Left renal pelvis (tissue), 4 donors: ENCODE measurements at places on chromosomes 12 and 14.

DNA sequence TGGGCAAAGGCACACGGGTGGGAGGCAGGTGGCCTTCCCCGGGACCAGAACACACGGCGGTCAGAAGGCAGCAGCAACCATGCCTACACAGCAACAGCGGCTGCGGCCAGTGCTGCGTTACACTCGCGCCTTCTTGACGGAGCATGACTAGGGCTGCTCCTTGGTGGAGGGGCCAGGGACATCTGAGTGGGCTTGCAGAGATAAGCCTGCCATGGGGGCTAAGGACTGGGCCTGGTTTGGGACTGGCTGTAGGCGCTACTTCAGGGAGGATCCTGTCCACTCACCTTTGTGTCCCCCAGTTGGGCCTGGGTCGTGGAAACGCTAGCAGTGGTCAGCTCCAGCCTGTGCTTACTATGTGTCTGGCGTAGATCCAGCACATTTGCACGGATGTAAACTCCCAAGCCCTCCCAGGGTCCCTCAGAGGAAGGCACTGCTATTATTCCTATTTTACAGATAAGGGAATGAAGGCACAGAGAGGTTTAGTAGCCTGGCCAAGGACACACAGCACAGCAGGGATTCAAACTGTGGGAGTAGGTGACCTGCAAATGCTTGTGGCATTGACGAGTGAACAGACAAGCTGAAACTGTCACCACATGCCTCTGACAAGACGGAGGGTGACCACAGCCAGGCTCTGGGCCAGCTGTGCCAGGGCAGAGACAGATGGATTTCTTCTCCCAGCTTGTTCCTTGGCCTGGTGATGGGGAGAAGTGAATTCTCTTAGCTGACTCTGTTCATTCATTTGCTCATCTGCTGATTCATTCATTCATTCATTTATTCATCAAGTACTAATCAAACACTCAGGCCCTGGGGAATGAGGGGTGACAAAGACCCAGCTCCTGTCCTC lies 31.9 kb upstream of the DLK1 start:
- DNase-seq, result no peak

DNA sequence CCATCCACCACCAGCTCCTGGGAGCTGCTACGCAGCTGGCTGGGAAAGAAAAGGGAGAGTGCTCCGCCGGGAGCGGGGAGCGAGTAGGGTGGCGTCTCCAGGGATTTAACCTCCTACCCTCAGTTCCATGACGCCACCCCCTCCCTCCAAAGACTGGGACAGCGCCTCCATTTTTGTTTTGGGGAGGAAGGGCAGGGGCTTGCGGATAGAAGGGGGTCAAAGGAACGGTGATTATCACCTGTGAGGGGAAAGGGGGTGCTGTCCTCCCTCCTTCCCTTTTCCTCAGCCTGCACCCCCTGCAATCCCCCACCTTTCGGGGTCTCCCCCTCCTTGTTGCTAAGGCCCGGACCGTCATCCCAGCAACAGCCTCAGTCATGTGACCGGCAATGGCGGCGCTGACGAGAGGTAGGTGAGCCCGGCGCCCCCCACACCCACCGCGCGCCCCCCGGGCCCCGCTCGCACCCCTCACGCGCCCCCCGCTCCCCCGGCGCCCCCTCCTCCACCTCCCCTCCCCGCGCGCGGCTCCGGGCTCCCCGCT lies at the start of gene DTX3:
TSS of gene DTX3 (plus strand) at position 371 of the 538 bp plus-strand sequence. CDS start 1,694 bp downstream, outside the sequence.
- DNase-seq, result no peak

GRCh38 chr14:22781301-22781991 lies 15.0 kb downstream of the OXA1L start:
- no peak for DNase-seq

GRCh38 chr12:32454075-32454474 lies 54.7 kb downstream of the FGD4 start:
- no peak for DNase-seq

DNA sequence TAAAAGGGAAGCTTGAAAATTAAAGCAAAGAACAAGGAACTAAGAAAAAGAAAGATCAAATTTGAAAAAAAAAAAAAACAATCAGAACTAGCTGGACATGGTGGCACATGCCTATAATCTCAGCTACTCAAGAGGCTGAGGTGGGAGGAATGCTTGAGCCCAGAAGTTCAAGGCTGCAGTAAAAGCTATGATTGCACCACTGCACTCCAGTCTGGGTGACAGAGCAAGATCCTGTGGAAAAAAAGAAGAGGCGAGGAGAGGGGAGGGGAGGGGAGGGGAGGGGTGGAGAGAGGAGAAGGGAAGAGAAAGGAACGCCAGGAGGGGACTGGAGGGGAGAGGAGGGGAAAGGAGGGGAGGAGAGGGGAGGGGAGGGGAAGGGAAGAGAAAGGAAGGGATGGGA lies 43.0 kb downstream of the EEA1 start:
- DNase-seq, result no peak

DNA sequence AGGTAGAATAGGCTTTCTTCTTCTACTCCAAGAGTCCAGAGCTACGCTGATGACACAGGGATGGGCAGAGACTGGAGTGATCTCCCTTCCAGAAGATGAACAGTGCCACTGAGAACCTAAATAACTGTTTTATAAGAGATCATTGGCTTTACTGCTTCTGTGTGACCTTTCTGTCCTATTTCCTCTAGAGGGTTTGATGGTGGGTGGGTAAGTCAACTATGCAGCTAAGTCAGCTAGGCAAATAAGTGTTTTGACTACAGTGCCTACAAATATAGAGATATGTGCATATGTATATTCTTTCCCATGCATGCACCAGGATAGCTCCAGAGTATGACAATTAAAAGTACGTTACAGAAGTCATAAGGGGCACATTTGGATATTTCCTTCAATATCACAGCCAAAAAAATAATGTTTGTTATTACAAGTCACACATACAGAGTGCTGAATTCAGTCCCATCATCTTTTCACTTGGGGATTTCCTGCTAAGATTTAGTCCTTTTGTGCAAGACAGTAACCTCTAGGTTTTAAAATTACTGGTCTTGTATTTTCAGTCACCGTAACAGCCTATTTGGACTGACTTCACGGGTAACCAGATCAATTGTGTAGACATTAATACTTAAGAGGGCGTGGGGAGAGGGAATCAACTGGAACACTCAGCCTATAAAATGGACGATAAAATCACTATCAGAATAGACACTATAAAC lies 412.6 kb upstream of the SOX5 start:
- DNase-seq, result no peak

- DNase-seq, result no peak
Measured at GRCh38 chr14:67934087-67934486, 114.5 kb downstream of the RAD51B start.

GRCh38 chr14:71585361-71585760 lies 346.9 kb upstream of the RGS6 start:
- no peak for DNase-seq

DNA sequence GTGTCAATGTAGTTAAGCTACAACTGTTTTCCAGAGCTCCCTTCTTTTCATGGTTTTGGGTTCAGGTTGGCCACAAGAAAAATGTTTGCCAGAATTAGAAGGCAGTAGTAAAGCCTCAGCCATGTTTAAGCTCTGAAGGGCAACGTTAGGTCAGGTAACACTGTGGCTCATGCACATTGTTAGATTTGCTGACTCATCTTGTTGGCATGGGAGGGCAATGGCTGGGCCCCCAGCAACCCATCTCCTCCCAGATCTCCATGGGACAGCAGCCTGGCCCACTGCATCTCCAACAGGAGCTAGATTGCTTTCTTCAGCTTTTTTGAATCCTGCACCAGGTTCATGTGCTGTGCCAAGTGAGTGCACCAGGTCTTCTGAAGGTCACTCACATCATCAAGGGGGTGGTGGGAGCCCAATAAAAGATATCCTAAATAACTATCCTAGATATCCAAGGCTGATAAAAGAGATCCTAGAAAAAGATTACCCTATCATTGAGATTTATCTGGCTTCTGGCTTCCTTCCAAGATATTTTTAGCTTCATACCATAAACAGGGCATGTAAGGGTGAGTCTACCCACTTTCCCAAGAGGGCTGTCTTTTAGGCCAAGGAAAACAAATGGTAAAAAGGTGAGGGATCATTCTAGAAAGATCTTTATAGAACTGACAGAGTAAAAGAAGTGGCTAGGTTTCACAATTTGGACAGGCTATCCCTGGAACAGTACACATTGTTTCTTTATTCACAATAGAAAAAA lies 28.9 kb downstream of the PTGER2 start:
- no peak for DNase-seq

DNA sequence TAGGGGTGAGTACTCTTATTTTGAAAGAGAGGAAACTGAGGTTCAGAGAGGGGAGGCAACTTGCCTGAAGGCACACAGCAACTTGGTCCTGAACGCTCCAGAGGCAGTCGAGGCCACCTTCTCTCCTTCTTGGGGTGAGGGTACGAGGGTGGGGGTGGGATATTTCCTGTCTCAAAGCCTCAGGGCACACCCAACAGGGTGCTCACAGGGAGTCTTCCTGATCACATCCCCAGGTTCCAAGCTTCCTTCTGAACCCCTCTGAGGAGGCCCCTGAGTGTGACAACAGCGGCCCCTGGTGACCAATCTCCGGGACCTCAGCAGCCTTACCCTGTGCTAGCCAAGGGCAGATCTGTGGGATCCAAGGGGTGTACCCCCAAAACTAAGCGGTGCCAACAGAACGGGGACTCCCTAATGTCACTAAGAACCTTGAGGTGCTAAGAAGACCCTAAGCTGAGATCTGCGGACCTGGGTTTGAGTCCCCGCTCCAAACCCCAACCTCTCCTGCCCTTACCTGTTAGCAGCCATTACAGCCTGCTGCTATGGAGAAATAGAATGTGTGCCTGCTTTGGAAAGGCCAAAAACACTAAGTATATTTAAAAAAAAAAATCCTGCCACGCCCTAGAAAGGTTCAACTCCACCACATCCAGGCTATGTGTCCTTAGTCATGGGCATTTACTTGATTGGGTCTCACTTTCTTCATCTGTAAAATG lies 57.9 kb downstream of the TRPV4 start:
- DNase-seq, result peak; percentile 23

DNA sequence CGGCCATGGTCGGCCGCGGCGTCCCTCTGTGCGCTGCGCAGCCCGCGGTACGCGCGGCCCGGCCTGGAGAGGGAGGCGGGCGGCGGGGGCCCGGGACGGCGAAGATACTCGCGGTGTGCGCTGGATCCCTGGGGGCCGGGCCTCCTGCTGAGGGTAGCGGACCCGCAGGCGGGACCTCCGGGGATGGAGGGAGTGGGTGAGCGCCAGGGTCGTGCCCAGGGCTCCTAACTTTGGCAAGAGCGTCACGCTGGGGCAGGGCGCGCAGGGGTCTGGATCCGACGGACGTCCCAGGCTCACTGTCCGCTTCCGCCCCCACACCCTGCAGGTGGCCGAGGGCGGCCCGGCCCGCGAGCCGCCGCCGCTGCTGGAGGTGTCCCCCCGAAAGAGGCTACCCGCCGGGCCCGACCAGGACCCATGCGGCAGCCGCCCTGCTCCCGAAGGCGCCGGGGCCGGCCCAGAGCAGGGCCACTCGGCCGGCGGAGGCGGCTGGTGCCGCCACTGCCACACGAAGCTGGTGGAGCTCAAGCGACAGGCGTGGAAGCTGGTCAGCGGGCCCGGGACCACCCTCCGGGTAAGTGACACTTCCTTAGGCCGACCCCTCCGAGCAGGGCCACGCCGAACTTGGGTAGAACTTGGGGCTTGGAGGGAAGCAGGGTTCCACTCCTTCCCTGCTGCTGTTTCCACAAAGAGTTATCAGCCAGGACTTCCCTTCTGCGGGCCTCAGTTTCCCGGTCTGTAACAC lies 502 bp downstream of the KIF26A start:
- no peak for DNase-seq

DNA sequence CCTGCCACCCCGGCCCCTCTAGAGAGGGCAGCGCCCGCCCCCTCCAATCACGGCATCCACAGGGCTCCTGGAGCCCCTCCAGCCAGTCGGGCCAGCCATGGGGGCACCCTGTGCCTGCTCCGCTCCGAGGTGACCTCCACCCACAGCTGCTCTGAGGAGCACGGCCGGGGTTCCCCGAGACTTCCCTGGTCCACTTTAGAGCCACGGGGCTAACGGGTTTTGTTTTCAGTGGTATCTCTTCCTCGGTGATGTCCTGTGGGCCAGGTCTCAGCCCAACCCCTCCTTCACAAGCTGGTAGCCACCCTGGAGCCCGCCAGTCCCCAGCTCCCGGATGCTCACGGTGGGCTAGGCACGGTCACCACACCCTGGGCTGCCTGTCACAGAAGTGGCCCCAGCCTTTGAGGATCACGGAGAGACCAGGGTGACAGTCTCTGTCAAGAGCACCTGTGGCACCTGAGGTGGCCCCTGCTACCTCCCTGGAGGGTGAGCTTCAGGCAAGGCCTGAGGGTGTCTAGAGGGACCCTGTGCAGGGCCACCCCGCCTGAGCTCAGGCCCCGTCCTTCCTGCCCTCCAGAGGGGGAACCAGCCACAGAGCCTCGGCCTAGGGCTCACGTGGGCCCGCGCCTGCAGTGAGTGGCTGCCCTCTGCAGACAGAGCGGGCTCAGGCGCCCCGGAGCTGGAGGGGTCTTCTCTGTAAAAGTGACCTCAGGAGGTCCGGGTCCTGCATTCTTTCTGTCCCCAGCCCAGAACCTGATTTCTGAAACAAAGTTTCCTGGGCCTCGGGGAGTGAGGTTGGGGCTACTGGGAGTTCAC lies 146.0 kb upstream of the C14orf180 start:
- no peak for DNase-seq

DNA sequence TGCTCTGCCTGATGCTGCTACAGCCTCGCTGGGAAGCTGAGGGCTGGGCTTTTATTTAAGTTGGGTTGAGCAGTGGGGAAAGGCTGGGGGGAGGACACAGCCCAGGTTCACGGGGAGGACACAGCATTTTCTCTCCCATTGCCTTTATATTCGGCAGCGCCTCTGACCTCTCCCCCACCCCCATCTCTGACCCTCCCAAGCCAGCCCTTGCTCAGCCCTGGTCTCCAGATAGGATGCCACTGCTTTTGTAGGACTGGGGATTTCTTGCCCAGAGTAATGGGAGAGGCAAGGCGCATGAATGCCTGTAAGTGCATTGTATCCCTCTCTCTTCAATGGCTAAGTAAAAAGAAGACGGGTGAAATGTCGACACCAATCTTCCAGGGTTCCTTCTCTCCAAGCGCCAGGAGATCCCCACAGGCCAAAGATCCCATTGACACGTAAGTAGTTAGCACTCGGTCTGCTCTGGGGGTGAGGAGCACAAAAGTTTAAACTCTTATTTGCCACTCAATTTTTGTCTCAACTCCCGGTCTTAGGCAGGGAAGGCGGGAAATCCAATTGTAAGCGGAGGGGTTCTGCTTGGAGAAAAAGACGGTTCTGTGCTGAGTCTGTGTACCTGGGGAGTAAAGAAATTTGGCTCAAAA lies 4.6 kb downstream of the HOXC4 start:
- DNase-seq, result no peak

- no peak for DNase-seq
Measured at GRCh38 chr12:64735442-64735841, 23.8 kb downstream of the GNS start.
